Motor neuron (in vitro differentiated cells): ENCODE measurements at places on chromosomes 3 and 15. TPM values are rescaled to one million over a fixed set of nuclear protein-coding genes. Genes with fewer than 3 reads are reported as not detected.

- ATAC-seq, result no peak
These were observed 398.1 kb downstream of the NSUN3 start for GRCh38 chr3:94460931-94461330.

DNA sequence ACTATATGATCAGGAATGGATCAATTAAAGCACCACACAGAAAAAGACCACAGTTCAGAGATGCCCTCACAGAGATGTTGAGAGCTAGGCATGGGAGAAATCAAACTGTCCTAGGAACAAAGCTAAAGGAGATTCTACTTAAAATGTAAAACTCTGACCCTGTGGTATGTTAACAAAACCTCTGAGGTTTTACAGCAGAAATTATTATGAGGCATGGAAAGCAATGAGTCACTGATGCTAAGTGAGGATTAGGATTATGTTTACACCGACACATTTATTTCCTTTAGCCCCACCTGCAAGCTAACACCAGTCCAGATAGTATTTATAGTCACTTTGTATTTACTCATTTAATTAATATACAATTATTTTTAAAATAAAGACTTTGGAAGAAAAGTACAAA lies 1242.2 kb downstream of the OTOL1 start:
- ATAC-seq, result no peak

GRCh38 chr3:152126260-152126659 lies 142.5 kb upstream of the MBNL1 start:
- ATAC-seq, result no peak

Gene C2CD4A
- total RNA-seq, result 0.24 and 0.28 TPM in 2 replicates

Gene DAPK2
- total RNA-seq, result 1.7 and 3.8 TPM in 2 replicates

Gene SCN11A
- total RNA-seq, result 0.53 and 0.57 TPM in 2 replicates

Gene LSAMP
- total RNA-seq, result 21.0 and 24.4 TPM in 2 replicates
